ENCODE measurements at places on chromosomes 7 and 10. TPM values are rescaled to one million over a fixed set of nuclear protein-coding genes. Genes with fewer than 3 reads are reported as not detected.

UCN3 gene
- not detected for total RNA-seq

PODXL gene
- 0.83 TPM for total RNA-seq

ADCY1 gene
- total RNA-seq = 0.28 TPM

ASB15 gene
- not detected for total RNA-seq

NHLRC2 gene
- total RNA-seq = 7.0 TPM

ENKUR gene
- under 0.01 TPM for total RNA-seq

ASL gene
- total RNA-seq = 28.0 TPM

RAB19 gene
- not detected for total RNA-seq

TAS2R5 gene
- total RNA-seq = 0.57 TPM

CPA4 gene
- total RNA-seq = 25.9 TPM

ASZ1 gene
- not detected for total RNA-seq

MACROH2A2 gene
- total RNA-seq = 5.8 TPM

PRRT4 gene
- total RNA-seq = not detected

LEP gene
- total RNA-seq = 0.09 TPM

CYP3A7 gene
- 0.14 TPM for total RNA-seq

CLEC5A gene
- total RNA-seq = not detected

OGDH gene
- 49.8 TPM for total RNA-seq

HIF1AN gene
- total RNA-seq = 8.5 TPM

TFR2 gene
- total RNA-seq = 0.14 TPM

H2AZ2 gene
- 193 TPM for total RNA-seq

All from smooth muscle cell of bladder (primary cell).